ENCODE measurements at places on chromosomes 1 and 21.

GRCh38 chr1:203354246-203354645 lies 3.3 kb upstream of the FMOD start:
- no peak for DNase-seq

GRCh38 chr1:200491103-200491502 lies 81.3 kb upstream of the ZNF281 start:
- no peak for DNase-seq

- no peak for DNase-seq
These were observed 7.5 kb upstream of the CAPN9 start for GRCh38 chr1:230739564-230740290.

DNA sequence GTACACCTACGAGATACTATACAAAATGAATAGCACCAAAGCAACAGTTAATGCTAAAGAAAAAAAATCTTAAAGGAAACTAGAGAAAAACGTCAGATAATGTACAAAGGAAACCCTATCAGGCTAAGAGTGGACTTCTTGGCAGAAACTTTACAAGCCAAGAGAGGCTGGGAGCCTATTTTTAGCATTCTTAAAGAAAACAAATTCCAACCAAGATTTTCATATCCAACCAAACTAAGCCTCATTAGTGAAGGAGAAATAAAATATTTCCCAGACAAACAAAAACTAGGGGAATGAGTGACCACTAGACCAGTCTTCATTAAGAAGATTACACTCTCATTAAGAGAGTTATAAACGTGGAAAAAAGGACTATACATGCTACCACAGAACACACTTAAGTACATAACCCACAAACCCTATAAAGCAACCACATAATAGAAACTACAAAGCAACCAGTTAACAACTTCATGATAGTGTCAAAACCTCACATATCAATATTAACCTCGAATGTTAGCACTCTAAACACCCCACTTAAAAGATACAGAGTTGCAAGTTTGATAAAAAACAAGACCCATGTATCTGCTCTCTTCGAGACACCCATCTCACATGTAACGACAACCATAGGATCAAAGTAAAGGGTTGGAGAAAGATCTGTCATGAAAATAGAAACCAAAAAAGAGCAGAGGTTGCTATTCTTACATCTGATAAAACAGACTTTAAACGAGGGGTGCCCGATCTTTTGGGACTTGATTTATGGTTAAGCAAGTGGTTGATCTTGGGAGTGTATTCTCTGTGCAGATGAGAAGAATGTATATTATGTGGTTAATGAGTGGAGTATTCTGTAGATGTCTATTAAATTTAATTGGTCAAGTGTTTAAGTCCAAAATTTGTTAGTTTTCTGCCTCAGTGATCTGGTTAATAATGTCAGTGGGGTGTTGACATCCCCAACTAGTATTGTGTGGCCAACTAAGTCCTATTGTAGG lies 1301.4 kb downstream of the PLA2G4A start:
- DNase-seq, result no peak

GRCh38 chr1:202329891-202330290 lies 11.8 kb downstream of the UBE2T start:
- peak; percentile 24 for DNase-seq

GRCh38 chr1:31752952-31753475 lies 11.1 kb downstream of the ADGRB2 start:
- DNase-seq, result no peak

GRCh38 chr1:35371506-35371905 lies 103.0 kb downstream of the ZMYM4 start:
- DNase-seq, result no peak

- DNase-seq, result no peak
These were observed 41.1 kb downstream of the PRKAA2 start for GRCh38 chr1:56686169-56686568.

DNA sequence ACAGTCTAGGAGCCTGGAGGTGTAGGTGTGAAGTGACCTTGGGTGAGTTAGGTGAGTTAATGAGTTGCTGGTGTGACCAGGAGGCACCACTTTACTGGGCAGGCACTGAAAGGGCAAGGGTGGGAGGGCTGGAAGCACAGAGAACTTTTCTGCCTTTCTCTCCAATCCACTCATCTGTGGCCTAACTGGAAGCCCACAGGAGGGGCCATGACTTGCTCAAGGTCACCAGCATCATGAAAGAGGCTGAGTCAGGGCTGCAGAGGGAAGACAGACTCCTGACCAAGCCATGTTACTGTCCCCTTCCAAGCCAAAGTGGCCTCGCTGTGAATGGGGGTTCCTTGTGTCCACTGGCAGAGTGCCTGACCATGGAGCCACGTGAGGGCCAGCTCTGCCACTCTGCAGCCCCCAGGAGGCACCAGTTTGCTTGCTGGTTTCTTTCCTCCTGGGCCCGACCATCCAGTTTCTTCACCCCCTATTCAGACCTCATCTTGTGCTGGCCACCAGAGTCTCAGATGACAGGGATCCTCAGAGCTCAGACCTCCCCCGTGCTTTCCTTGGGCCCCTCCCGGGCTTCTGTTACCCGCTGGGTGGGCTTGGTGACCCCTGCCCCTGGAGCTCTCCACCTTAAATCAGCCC lies 4.3 kb upstream of the BSND start:
- DNase-seq, result no peak

Measured in erythroblast (primary cell).